CD8-positive, alpha-beta T cell (primary cell): ENCODE measurements at places on chromosomes 7 and 10. TPM values are rescaled to one million over a fixed set of nuclear protein-coding genes. Genes with fewer than 3 reads are reported as not detected.

DNA sequence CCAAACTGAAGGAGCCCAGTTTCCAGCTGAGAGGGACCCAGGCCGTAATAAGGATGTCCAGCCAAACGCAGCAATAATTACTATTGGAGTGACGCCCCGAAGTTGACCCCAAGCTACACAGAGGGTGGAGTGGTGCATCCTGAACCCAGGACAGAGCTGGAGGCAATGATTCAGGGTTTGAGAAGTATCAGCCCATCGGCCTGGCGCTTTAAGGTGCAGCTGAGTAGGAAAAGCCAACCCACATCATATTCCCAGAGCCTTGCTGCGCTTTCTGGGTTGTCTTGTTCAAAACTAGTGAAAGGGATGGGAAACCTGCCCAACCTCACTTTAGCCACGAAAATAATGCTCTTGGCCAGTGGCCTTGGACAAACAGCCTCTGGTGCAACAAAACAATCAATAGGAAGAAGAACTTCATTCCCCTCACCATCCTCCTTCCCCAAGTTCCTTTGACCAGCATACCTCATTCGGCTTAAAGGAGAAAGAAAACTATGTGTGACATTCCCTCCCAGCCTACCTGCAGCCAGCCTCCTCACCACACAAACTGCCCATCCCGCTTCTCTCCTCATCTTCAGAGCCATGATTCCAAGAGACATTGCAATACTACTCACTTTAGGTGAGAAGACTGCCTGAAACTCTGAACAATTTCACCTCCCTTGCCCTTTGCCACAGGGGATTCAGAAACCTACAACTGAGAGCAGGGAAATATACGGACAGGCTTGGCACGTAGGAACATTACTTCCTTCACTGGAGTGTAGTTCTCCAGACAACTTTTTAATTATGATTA lies 217.2 kb upstream of the MKLN1 start:
- no peak for DNase-seq

- no peak for DNase-seq
These were observed 273.0 kb downstream of the ZMYND11 start for GRCh38 chr10:408236-408635.

Gene PSMC2
- total RNA-seq = 109 TPM

Gene CUBN
- total RNA-seq = 6.5 TPM

GRCh38 chr10:78362406-78363022 lies 328.9 kb downstream of the RPS24 start:
- no peak for DNase-seq

Gene MUC12
- total RNA-seq = not detected

Gene PDK4
- total RNA-seq = not detected

Gene MSANTD7
- 22.3 TPM for total RNA-seq

GRCh38 chr7:1975179-1975578 lies 257.6 kb downstream of the MAD1L1 start:
- no peak for DNase-seq

- DNase-seq = no peak
These were observed 31.7 kb downstream of the ASB4 start for GRCh38 chr7:95517458-95517857.

GRCh38 chr7:46982928-46983327 lies 599.0 kb downstream of the TNS3 start:
- no peak for DNase-seq

Gene HOXA10
- total RNA-seq = not detected

DNA sequence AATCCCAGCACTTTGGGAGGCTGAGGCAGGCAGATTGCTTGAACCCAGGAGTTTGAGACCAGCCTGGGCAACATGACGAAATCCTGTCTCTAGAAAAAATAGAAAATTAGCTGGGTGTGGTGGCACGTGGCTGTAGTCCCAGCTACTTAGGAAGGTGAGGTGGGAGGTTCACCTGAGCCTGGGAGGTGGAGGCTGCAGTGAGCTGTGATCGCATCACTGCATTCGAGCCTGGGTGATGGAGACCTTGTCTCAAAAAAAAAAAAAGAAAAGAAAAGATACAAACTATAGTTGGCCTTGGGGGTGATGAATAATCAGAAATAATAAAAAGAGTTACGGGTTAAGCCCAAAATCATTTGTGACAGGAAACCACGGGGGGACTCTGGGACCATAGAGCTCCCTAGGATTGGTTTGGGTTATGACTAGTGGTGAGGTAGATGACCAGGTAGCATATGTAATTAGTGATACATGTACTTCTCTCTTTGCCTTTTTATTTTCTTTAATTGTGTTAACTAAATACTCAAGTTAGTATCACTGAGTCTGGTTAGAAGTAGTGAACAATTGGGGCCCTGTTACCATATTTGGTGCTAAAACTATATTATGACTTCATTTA lies 10.4 kb upstream of the ASCC1 start:
- no peak for DNase-seq

DNA sequence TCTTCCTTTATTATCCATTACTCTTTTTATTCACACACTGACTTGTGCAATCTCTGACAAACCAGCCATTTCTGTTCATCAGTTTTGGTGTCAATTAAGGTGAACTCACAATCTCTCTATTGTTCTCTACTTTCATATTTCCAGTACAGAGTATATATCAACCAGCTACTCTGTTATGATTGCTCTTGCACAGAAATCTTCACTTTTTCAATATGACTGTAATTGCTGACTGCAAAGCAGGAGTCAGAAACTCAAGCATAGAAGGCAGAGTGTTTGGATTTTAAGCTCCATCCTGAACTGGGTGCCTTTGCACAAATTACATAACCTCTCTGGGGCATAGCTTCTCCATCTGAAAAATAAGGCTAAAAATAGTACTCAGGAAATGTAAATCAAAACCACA lies 1042.0 kb downstream of the GRM8 start:
- no peak for DNase-seq

DNA sequence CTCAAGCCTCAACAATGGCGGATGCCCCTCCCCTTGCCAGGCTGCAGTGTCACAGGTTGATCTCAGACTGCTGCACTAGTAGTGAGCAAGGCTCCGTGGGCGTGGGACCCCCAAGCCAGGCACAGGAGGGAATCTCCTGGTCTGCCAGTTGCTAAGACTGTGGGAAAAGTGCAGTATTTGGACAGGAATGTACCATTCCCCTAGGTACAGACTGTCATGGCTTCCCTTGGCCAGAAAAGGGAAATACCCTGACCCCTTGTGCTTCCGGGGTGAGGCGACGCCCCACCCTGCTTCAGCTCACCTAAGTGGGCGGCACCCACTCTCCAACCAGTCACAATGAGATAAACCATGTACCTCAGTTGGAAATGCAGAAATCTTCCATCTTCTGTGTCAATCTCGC lies 44.0 kb upstream of the TMEM243 start:
- no peak for DNase-seq

Gene TRIM56
- 26.0 TPM for total RNA-seq

- DNase-seq = peak; percentile 48
These were observed 6.4 kb downstream of the AGBL3 start for GRCh38 chr7:134992626-134993179.

DNA sequence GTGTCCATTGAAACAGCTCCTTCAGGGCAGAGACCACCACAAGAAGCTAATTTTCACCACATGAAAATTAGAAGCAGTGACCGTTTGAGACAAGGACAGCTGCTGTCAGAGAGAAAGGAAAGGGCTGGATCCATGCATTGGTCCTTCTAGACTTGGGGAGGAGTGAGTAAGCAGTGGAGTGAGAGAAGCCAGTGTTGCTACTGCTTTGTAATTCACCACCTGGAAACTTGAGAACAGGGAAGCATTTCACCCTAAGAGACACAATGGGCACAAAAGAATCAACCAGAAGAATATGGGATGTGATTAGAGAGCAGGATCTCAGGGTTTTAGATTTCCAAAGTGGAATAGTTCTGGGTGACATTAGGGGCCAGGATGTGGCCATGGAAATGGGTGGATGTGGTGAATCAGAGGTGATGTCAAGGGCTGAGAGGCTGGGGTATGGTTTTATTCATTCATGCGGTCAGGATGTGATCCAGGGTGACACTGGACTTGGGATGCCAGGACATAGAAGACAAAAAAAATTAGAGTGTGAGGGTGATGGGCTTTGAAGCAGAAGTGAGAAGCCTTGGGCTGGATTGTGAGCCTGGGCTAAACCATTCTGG lies 61.6 kb downstream of the DENND11 start:
- DNase-seq = no peak

Gene ZNF425
- 0.56 TPM for total RNA-seq

- DNase-seq = peak; percentile 73
These were observed at the start of gene GIMAP7 for GRCh38 chr7:150514748-150515222. TSS of gene GIMAP7 (plus strand) at chr7:150514872. CDS start at chr7:150519975, 5,103 bp downstream.

- no peak for DNase-seq
These were observed 241.3 kb upstream of the MYO3A start for GRCh38 chr10:25692761-25693160.

GRCh38 chr10:54728511-54728910 lies 72.5 kb downstream of the PCDH15 start:
- no peak for DNase-seq
